ENCODE measurements at places on chromosomes 1 and 21.
A peak's percentile ranks its signal among the peaks of the same experiment; 100 is the strongest.

- no peaks in the 10 kb centered on the region for H3K27me3 ChIP-seq
- peaks cover 15% of the 10 kb centered on the region for H3K4me1 ChIP-seq
- no peak for DNase-seq
- H3K4me3 ChIP-seq, result no peak overlapping the region
- H3K36me3 ChIP-seq, result no peaks in the 10 kb centered on the region
Measured at GRCh38 chr1:172912765-172913260, 137.9 kb downstream of the TNFSF18 start.

GRCh38 chr21:25586791-25587190, 20.5 kb downstream of the MRPL39 start:
- H3K27me3 ChIP-seq, result no peaks in the 10 kb centered on the region
- peaks cover 29% of the 10 kb centered on the region for H3K36me3 ChIP-seq
- no peak overlapping the region for H3K4me3 ChIP-seq
- no peak for DNase-seq
- H3K27ac ChIP-seq, result no peak overlapping the region
- H3K4me1 ChIP-seq, result no peaks in the 10 kb centered on the region

- no peaks in the 10 kb centered on the region for H3K36me3 ChIP-seq
- H3K4me1 ChIP-seq, result no peaks in the 10 kb centered on the region
- H3K27me3 ChIP-seq, result no peaks in the 10 kb centered on the region
- DNase-seq, result no peak
- no peak overlapping the region for H3K4me3 ChIP-seq
Measured at GRCh38 chr1:90763930-90764329, 46.8 kb upstream of the BARHL2 start.

GRCh38 chr1:20663365-20663764, 2.2 kb upstream of the DDOST start:
- H3K4me1 ChIP-seq, result peaks cover 10% of the 10 kb centered on the region
- no peak for DNase-seq
- H3K27me3 ChIP-seq, result no peaks in the 10 kb centered on the region
- H3K27ac ChIP-seq, result no peak overlapping the region
- peaks cover 16% of the 10 kb centered on the region for H3K36me3 ChIP-seq

GRCh38 chr1:57819893-57820292, 396.0 kb upstream of the DAB1 start:
- peaks cover 14% of the 10 kb centered on the region for H3K4me1 ChIP-seq
- no peak overlapping the region for H3K4me3 ChIP-seq
- no peaks in the 10 kb centered on the region for H3K36me3 ChIP-seq
- no peak overlapping the region for H3K27ac ChIP-seq
- H3K27me3 ChIP-seq, result no peaks in the 10 kb centered on the region

DNA sequence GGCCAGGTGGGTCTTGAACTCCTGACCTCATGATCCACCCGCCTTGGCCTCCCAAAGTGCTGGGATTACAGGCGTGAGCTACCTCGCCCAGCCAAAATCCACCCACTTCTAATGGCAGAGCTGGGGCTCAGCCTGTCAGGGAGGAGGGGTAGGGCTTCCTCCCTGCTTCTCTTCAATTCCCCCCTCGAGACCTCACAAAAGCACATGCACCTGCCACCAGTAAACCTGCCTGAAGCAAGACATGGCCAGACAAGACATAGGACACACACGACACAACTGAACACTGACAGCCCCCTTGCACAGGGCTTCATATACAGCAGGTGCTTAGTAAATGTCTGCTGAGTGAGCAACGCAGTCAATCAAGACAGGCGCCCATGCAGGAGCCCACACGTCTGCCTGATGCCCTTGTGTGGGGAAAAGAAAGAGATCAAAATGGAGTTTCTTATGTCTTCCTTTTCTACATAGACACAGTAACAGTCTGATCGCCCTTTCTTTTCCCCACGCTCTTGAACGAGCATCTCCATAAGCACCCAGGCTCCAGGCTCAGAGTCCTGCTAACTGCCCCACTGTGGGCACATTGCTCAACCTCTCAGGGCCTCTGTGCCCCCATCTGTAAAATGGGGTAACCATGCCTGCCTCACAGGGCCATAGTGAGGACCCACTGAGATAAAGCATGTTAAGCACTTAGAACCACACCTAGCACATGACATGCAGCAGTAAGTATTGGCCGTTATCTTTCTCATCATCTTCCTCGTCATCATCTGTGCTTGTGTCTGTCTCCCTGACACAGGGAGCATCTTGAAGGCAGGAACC, 8.8 kb downstream of the SDC3 start:
- no peak for DNase-seq
- no peak overlapping the region for H3K4me3 ChIP-seq
- no peaks in the 10 kb centered on the region for H3K27me3 ChIP-seq
- no peak overlapping the region for H3K27ac ChIP-seq
- peaks cover 3% of the 10 kb centered on the region for H3K4me1 ChIP-seq

GRCh38 chr1:179167418-179167777, 62.1 kb downstream of the ABL2 start:
- DNase-seq, result no peak
- H3K27me3 ChIP-seq, result no peaks in the 10 kb centered on the region
- H3K36me3 ChIP-seq, result no peaks in the 10 kb centered on the region
- H3K4me1 ChIP-seq, result peaks cover 21% of the 10 kb centered on the region
- no peak overlapping the region for H3K4me3 ChIP-seq
- H3K27ac ChIP-seq, result no peak overlapping the region

DNA sequence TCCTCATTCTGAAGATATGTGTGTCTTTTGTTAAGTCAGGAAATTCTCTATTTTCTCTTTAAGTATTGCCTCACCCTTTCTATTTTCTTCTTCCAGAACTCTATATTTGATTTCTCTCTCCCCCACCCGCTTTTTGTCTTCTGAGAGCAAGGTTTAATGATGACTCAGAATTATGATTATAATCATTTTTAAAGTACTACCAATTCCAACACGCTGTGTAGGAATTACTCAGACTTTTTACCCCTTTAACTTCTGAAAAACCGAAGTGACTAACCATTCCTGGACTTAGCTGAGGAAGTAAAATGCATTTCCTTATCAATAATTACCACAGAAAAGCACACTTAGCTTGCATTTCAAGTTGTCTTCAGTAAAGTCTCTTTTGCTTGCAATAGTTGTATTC, 20.8 kb upstream of the SCYL3 start:
- no peak overlapping the region for H3K27ac ChIP-seq
- H3K27me3 ChIP-seq, result no peaks in the 10 kb centered on the region
- H3K36me3 ChIP-seq, result no peaks in the 10 kb centered on the region
- peak; percentile 14 for DNase-seq
- H3K4me1 ChIP-seq, result no peaks in the 10 kb centered on the region

- H3K27me3 ChIP-seq, result no peaks in the 10 kb centered on the region
- no peak overlapping the region for H3K4me3 ChIP-seq
- H3K4me1 ChIP-seq, result peaks cover 36% of the 10 kb centered on the region
- H3K27ac ChIP-seq, result no peak overlapping the region
- no peak for DNase-seq
Measured at GRCh38 chr1:61271412-61271789, 189.0 kb downstream of the NFIA start.

DNA sequence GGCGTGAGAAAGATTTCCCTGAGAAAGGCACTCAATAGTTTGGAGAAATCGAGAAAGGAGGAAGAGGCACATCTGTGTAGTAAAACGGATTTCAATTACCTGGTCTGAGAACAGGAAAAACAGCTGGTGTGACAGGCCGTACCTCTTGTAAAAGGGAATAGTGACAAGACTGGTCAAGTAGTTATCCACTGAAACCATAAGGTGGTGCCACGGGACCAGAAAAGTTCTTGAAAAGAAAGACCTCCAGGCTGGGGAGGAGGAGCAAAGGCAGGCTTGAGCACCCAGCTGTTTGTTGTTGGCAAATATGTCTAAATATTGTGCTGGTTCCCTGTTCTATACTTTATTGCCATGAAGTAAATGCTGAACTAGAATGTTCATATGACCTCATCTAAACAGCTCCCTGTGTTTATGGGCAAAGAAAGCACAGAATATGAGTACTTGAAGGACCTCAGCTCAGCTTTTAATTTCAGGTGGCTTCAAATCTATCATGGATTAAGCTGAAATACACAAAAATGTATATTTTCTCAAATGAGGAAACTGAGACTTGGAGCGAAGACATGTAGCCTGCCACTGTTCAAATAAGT, 4.0 kb downstream of the HAO2 start:
- no peaks in the 10 kb centered on the region for H3K36me3 ChIP-seq
- peaks cover 7% of the 10 kb centered on the region for H3K4me1 ChIP-seq
- peaks cover 5% of the 10 kb centered on the region for H3K27me3 ChIP-seq
- no peak overlapping the region for H3K4me3 ChIP-seq
- no peak overlapping the region for H3K27ac ChIP-seq

GRCh38 chr1:15952317-15953258, 23.3 kb downstream of the ZBTB17 start:
- H3K36me3 ChIP-seq, result peaks cover 8% of the 10 kb centered on the region
- no peak overlapping the region for H3K4me3 ChIP-seq
- peak overlapping the region; percentile 32 for H3K27ac ChIP-seq
- H3K4me1 ChIP-seq, result peaks cover 62% of the 10 kb centered on the region
- DNase-seq, result peak; percentile 56
- H3K27me3 ChIP-seq, result no peaks in the 10 kb centered on the region

- H3K27ac ChIP-seq, result no peak overlapping the region
- DNase-seq, result no peak
Measured at GRCh38 chr1:168134642-168135041, 2.1 kb downstream of the GPR161 start.

DNA sequence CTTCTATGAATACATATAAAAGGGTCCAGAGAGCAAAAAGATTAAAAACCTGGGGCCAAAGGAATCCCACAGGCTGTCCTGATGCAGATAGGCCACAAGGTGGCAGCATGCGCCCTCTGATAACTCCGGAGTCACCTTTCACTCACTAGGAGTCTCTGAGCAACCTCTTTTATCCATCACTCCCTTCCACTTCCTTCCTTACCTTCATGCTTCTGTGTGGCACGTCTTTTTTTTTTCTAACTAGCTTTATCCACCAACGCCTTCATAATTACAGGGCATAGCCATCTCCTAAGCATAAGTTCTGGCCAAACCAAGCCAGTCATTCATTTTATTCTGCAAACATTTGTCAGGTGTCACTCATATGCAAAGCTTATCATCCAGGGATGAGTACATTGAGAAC, 3.9 kb upstream of the PGLYRP4 start:
- no peak overlapping the region for H3K27ac ChIP-seq
- no peak overlapping the region for H3K4me3 ChIP-seq
- H3K27me3 ChIP-seq, result peaks cover 53% of the 10 kb centered on the region
- DNase-seq, result peak; percentile 72

DNA sequence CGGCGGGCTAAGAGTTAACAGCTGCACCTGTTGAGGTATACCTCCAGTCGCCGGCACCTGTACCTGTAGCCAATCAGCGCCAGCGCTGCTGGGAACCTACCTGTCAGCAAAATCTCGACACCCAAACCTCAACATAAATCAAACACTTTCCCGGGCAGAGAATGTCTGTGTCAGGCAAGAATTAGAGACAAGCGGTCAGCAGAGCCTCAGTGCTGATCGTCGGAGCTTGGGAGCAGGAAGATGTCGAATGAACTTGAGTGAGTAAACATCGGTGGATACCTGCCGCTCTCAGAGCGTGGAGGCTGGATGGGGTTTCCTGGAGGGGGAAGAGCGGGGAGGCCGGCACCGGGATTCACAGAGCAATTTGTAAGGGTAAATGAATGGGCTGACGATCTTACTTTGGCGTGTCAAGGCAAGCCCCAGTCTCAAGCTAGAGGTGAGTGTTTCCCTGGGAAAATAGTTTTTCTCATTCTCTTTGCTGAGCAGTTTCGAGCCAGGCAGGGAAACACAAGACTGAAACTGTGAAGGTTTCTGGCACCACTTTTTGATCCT, at the start of gene GRHL3:
Gene GRHL3 (plus strand): TSS at position 46 of the 552 bp plus-strand sequence. CDS start 195 bp downstream, at position 241.
- no peak within 1 kb of the TSS for H3K27ac ChIP-seq
- DNase-seq, result no peak

Measured in A673 (cell line).